ENCODE measurements at places on chromosomes 5 and 9.

DNA sequence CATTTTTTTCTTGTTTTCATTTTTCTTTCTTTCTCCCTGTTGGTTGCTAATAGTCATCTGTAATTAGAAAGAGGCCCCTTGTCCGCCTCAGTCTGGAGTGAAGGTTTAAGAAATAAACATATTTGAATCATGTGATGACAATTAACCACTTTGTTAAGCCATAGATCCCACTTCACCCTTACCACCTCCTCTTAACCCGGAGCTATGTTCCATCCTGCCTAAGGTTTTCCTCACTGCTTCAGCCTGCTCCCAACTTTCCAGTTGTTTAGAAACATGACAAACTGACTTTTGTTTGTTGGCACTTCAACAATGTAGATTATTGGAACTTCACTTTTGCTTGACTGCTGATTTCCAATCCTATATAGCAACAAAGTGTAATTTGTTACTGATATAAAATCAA is 37.4 kb upstream of the SSBP2 start:
- DNase-seq: no peak

- DNase-seq: peak; percentile 100
Measured at GRCh38 chr9:3475300-3476020, 50.3 kb downstream of the RFX3 start.

- no peak for DNase-seq
Measured at GRCh38 chr5:112968411-112969106, 8.0 kb upstream of the DCP2 start.

DNA sequence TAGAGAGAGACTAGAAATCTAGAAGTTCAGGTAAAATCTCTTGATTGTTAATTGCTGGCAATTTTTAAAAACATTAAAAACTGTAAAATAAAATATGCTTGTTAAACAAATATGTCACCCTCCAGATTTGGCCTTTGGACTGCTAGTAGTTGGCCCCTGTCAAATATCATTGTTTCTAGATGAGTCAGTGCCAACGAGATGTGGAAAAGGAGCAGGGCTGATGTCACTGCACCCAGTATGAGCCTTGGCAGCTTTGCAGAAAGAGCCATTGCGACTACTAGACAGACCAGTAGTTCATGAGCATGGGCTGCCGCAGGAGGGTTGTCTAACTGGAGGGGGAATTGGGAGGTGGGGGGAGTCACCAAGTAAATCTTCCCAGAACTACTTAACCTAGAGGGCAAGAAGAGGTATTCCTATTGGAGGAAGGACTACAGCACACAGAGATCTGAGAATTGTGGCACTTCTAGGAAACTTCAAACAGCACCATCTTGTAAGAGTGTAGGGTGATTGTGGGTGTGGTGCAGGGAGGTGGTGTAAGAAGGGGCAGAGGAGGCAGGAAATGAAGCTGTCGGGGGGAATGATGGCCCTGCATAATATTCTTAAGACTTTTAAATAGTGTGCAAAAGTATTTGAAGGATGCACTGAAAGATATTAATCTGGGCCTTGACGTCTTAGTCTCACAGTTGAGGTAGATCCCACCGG is 7.1 kb upstream of the DOCK2 start:
- no peak for DNase-seq

- peak; percentile 9 for DNase-seq
Measured at GRCh38 chr5:60207040-60207439, 313.5 kb upstream of the PDE4D start.

- no peak for DNase-seq
Measured at GRCh38 chr5:66324357-66324756, 180.3 kb downstream of the SREK1 start.

GRCh38 chr9:89427621-89428221 is 70.2 kb downstream of the SEMA4D start:
- no peak for DNase-seq

GRCh38 chr5:119470105-119470763 is 17.9 kb downstream of the HSD17B4 start:
- no peak for DNase-seq

- no peak for DNase-seq
Measured at GRCh38 chr9:99167694-99168093, 54.0 kb downstream of the ALG2 start.

DNA sequence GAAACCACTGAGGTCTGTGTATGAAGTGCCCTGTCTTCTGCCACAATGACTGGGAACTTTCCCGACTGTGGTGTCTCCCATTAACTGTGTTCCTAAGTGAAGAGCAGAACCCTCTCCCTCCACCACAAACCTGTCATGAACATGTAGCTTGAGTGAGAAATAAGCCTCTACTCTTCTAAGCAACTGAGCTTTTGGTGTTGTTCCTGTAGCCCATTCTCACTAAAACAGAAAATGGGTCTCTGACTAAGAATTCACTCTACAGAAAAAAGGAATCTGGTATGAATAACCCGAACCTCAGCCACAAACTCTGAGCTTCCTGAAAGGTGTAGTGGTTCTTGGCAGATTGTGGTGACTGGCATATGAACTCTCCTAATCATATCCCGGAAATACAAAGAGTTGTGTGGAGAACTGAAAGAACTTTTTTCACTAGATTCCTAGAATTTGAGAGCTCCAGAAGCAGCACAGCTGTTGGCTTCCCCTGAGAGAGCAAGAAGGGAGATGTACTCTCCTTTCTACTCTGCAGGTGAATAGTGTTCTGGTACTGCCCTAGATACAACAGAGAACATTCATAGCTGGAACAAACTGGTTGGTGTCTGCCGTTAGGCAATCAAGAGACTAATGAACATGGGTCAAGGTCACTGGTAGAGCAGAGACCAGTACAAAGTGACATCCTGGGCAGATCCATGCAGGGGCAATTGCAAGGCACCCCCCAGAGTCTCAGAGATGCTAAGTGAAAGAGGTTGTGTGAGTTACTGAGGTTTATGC is 283.8 kb downstream of the PDE4D start:
- no peak for DNase-seq

- DNase-seq: no peak
Measured at GRCh38 chr9:83285445-83286225, 222.7 kb upstream of the RASEF start.

DNA sequence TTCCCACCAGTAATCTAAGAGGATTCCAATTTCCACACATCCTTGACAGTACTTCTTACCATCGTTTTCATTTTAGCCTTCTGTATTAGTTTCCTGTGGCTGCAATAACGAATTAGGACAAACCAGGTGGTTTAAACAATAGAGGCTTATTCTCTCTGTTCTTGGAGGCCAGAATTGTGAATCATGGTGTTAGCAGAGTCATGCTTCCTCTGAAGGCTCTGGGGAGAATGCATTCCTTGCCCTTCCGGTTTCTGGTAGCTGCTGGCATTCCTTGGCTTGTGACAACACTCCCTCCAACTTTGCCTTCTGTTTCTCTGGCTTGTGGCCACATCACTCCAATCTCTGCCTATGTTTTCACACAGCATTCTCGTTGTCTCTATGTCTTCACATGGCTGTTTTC is 23.5 kb downstream of the RIGI start:
- DNase-seq: no peak

GRCh38 chr5:63401436-63402046 is 560.7 kb downstream of the HTR1A start:
- peak; percentile 78 for DNase-seq

GRCh38 chr5:97243353-97243752 is 60.3 kb upstream of the RIOK2 start:
- DNase-seq: no peak

- DNase-seq: no peak
Measured at GRCh38 chr9:129458663-129459546, 162.0 kb downstream of the C9orf50 start.

DNA sequence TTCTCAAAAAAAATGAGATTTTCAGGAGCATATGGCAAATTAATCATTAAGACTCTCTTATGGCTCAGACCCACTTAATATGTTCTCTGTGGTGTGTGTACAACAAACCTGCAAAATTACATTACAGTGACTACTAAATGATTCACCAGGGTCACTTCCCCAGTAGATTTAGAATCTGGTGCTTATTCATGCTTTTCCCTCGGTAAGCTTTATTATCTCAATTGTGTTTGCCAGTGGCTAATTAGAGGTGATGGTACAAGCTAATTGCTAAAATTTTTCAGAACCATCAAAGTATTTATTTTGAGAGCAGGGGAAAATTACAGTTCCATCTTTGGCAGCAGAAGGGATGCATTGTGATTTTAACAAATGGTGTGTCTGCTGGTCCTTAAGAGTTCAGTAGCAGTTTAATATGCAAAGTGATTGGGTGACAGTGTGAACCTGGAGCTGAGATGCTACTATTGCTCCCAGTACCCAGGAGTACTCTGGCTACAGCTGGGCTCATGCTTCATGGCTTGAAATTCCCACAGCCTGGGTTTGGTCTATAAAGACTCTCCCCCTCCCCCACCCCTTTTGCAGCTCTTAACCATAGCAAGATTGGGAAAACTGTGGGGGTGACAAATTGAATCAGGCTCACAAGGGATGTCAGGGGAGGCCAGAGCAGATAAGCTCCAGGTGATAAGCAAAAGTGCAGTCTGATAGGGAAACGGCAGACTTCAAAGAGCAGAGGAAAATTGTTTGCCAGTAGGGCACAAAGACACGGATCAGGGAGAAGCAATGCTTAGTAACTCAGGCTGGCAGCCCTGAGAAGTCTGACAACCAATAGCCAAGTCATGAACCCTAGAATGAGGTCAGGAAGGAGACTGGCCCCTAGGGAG is 92.8 kb upstream of the RAD23B start:
- DNase-seq: no peak
